ENCODE measurements at places on chromosomes 5 and 9. TPM values are rescaled to one million over a fixed set of nuclear protein-coding genes. Genes with fewer than 3 reads are reported as not detected.

The CBY3 gene
- not detected for total RNA-seq

The ZNF484 gene
- 14.2 TPM for total RNA-seq

The COL23A1 gene
- total RNA-seq: 0.10 TPM

The IFNA13 gene
- total RNA-seq: not detected

The ARHGAP26 gene
- 7.4 TPM for total RNA-seq
